Cortex of kidney (tissue), 1 donor: ENCODE measurements at places on chromosomes 2 and 18.

- DNase-seq, result no peak
Measured at GRCh38 chr18:49044898-49045297, 94.1 kb upstream of the SMAD7 start.

DNA sequence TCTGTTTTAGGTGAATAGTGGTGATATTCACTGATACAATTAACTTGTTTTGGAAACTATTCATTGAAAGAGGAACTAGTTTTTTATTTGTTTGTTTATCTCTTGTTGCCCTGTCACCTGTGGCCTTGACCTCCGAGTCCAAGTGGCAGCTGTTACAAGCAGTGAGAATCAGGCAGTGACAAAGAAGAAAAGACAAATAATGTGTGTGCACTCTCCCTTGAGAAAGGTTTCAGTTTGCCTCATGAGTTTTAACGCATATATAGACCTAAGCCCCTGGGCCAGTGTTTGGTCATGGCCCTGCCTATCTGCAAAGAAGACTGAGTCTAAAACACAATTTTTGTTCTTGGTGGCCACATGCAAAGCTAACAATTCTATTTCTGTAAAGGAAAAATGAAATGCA, 15.3 kb downstream of the KYNU start:
- DNase-seq, result no peak

DNA sequence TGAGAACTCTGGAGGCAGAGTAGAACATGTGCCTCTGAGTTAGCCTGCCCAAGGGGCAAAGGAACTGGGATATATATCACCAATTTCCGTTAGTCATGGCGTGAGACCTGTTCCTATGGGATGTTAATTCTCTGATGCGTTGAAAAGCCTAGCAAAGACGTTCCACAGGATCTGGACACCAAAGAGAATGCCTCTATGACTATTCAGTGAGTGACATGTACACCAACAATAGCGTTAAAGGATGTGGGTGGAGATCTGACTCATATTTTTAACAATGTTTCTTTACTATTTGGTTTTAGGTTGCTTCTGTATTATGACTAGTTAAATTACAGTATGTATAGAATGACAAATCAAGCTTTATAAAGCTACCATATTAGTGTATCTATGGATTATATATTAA, 320.9 kb upstream of the MC4R start:
- no peak for DNase-seq

- no peak for DNase-seq
Measured at GRCh38 chr2:131041402-131042147, 51.7 kb downstream of the FAM168B start.

- no peak for DNase-seq
Measured at GRCh38 chr18:2304378-2305175, 266.7 kb downstream of the METTL4 start.

DNA sequence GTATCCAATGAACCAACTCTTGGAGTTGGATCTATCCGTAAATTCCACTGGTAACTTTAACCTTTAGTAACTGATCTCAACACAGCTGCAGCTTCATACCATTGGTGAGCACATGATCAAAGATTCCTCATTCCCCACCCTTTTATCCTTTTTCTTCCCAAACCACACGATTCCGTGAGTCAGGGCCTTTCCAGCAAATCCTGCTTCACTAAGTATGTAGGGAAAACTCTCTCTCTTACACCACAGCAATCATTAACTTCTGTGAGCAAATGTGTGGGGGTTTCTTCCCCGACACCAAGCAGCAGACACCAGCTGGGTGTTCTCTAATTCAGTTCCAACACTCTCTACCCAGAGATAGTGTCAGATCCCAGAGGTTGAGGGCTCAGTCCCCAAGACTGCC, 23.5 kb downstream of the ELP2 start:
- no peak for DNase-seq

- no peak for DNase-seq
Measured at GRCh38 chr2:240789501-240790369, 30.3 kb downstream of the KIF1A start.

DNA sequence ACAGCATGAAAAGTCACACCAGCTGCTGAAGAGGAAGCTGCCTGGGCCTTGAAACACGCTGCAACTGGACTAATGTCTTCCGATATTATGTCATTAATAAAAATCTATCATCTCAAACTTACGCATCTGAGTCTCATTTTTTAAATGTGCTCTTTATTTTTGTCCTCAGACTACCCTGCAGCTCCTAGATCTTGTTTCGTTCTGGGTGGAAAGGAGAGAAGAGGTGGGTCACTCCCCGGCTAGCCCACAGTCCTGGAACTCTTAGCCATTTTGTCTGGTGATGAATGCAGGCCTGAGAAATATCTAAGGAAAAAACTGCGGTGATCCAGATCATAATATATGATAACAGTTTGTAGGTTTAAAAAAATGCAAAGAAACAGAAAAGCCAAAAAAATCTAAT, 73.3 kb downstream of the TXNL1 start:
- no peak for DNase-seq

DNA sequence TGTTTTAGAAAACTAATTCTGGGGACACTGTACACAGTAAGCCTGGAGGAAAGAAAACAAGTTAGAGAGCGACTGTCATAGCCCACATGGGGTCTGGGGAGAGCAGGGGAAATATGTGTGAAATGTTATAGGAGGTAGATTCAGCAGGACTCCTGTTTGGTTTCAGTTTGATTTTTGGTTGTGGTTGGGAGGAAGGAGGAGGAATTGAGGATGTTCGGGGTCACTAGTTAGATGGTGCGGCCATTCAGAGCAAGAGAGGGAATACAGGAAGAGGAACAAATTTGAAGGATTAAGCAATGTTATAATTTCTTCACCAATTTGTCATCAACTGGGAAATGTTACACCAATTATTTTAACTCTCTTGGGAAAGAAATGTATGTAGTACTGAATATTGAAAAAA, 25.1 kb downstream of the TTC39C start:
- no peak for DNase-seq

DNA sequence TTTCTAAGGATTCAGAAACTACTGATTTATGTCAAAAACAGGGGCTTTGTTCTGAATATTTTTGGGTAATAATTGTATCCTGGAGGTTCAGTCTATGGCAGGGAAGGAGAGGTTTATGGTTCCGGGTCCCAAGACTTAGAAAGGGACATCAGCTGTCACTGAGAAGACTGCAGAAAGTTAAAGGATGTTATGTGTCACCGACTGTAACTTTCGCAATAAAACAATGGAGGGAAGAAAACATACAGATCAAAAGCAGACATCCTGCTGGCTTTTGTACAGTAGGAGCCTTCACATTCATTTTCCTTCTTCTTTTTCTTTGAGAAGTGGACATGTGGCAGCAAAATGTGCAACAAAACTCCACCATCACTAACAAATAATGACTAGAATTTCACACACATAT, 900.7 kb upstream of the SOX11 start:
- no peak for DNase-seq

- no peak for DNase-seq
Measured at GRCh38 chr2:84708442-84708841, 172.4 kb downstream of the TRABD2A start.

DNA sequence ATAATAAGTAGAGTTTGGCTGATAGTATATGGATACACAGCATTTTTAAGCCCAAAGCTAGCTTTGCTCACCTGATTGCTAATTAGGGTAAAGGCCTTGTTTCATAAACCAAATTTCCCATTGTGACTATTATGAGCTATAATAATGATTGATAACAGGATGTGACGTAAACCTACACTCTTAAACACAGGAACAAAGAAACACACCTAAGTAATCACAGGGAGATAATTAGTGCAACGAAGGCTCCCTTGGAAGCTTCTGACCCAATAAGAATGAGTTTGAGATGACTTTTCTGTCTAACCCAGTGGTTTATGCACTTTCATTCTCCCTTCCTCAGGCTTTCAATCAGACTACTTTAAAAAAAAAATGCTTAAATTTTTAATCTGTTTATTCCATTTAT, 683.2 kb downstream of the SATB2 start:
- DNase-seq, result no peak

DNA sequence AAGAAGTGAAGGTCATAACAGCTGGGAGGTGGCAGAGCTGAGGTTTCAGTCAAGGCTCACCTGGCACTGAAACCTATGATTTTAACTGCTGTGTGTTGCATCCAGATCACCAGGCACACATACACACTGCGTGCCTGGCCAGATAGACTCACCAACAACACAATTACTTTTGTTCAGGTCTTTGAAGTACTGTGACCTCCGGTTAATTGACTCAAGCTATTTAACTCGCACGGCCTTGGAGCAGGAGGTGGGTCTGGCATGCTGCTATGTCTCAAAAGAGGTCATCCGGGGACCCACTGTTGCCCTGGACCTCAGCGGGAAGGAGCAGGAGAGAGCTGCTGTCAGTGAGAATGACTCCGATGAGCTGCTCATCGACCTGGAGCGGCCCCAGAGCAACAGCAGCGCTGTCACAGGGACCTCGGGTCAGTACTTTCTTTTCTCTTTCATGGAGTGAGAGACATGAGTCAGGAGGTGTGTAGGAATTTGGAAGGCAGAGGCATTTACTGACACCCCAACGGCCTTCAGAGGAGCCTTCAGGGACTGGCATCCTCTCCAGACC, 104.1 kb downstream of the ESCO1 start:
- DNase-seq, result no peak

DNA sequence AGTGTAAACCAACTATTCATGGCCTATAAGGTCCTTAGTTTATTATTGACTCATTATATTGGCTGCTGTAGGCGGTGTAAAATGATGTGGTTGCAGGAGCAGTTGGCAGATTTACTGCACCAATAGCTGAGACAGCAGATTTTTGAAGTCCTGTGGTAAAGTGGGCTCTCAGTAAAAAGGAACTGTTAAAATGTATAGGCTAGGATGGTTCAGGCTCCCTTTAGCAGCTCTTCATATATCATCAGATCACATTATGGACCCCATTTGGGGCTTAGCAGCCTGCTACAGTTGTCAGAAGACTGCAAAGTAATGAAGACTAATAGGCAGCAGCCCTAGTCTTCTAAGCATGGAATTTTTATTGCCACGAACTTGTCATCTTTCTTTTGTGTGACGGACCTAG, 27.8 kb downstream of the MTX2 start:
- DNase-seq, result no peak

DNA sequence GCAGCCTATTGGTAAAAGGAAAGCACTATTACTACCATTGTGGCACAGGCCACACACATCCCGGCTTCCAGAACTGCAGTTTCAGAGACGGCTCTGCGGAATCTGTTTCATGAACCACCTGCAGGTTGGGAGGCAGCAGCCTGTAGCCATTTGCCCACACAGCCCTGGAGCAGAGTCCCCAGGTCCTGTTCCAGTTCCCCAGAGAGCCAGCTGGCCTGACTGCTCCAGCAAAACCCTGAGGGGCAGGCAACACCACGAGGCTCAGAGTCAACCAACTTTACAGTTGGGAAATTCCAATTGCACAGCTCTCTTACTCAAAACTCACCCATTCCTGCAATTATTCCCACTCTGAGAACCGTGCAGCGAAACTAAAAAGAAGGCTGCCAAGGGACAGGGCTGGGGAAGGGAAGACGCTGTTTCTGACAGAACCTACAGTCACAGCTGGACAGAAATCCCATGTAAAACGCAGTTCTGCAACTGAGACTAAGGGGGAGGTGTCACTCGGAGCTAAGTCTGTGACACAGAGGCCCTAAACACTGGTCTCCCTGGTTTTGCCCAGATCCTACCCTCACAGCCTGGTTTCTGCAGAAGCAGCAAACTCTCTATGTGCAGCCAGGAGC, 219.4 kb downstream of the TMEM163 start:
- DNase-seq, result no peak

- DNase-seq, result no peak
Measured at GRCh38 chr2:140539242-140539875, 1591.5 kb downstream of the LRP1B start.

DNA sequence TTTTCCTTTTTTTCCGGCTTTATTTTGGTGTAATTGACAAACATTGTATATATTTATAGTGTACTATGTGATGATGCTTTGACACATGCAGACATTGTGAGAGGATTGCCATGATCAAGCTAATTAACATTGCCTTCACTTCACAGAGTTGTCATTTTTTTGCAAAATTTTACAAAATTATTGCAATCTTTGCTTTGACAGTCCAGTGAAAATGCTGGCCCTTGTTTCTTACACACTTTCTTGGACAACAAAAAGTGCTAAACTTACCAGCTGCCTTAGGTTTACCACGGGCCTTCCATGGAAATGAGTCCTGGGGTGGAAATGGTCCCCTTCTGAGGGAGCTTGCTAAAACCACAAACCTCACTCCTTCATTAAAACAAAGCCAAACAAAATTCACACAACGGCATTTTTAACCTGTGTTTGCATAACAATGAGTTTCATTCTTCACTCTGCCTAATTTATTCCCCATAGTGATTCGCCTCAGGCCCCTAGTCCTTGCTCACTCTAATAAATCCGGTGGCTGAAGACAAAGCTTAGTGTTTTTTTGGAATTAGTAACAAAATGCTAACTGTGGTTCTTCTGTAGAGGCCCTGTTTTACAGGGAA, 32.2 kb downstream of the LINC00305 start:
- no peak for DNase-seq

DNA sequence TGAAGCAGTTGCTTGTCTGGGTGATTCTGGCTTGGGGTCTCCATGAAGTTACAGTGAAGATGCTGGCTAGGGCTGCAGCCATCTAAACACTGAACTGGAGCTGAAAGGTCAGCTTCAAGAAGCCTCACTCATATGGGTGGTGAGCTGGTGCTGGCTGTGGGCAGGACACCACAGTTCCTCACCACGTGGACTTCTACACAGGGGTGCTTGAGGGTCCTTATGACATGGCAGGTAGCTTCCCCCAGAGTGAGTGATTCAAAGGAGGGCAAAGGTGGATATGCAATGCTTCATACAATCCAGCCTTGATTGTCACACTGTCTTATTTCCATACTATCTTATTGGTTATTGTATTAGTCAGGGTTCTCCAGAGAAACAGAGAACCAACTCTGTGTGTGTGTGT, 6.0 kb downstream of the CD302 start:
- DNase-seq, result no peak

GRCh38 chr2:241983571-241984270, 114.2 kb downstream of the RTP5 start:
- no peak for DNase-seq

GRCh38 chr2:169828141-169828811, 1.0 kb downstream of the UBR3 start:
- no peak for DNase-seq

DNA sequence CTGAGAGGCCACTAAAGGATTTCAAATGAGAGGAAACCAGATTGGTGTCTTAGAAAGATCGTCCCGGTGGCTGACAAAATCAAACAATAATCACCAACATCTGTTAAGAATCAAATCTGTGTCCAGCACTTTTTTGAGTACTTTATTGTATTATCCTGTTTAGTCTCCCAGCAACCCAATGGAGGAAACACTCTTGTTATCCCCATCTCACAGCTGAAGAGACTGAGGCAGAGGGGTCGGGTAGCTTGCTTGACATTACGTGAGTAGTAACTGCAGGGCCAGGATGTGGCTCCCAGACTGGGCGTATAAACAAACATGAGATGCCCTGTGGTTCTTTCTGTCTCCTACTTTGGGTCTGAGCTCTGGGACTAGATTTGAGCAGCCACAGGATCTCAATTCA, 76.0 kb downstream of the KLHL29 start:
- no peak for DNase-seq

DNA sequence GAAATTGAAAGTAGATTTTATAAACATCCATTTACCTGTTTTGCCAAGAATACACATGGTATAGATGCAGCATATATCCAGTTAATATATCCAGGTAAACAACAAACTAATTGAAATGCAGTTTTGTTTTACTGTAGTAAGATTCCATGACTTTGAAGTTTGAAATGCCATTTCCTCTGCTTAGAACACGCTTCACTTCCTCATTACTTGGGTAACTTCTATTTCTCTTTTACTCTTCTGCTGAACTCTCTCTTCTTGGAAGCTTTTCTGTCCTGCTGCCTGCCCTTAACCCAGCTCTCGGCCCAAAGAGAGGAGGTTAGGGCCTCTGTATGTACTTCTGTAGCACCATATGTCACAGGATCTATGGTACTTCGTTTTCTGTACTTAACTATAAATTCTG, 14.1 kb upstream of the IL1RL2 start:
- DNase-seq, result no peak
